ENCODE measurements at places on chromosomes 6 and 20.

DNA sequence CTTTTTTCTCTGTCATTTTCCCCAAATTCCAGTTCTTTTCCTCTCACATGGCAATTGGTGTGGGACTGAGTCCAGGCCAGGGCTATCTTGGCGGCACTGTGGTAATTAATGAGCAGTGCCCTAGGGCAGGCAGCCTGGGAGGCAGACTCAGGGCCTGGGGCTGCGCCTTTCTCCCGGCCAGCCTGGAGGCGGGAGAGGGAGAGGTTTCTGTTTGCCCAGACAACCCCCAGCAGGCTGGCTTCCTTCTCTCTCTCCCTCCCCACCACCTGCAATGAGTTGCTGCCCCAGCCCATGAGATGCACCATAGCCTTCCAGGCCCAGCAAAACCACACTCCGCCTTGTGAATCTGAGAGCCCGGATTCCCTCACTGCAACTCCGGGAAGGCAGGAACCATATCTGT lies 15.1 kb upstream of the CCDC167 start:
- DNase-seq: no peak

GRCh38 chr20:11153819-11154218 lies 480.0 kb upstream of the JAG1 start:
- no peak for DNase-seq

DNA sequence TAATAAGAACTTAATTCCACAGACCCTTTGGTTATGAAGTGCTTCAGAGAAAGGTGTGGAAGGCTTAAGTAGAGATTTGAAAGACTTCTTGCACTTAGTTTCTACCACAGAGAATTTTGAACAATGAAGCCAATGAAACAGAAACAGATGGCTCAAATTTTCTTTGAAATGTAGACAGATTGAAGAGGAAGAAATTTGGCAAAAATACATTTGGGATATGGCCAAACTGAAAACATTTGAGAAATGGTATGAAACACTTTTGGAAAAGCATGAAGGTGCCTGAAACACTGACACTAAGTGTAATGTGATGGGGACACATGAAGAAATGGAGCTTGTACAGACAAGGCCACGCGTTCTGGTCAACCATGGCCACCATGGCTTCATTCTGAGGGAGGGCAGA lies 272.4 kb upstream of the EXOC2 start:
- no peak for DNase-seq

DNA sequence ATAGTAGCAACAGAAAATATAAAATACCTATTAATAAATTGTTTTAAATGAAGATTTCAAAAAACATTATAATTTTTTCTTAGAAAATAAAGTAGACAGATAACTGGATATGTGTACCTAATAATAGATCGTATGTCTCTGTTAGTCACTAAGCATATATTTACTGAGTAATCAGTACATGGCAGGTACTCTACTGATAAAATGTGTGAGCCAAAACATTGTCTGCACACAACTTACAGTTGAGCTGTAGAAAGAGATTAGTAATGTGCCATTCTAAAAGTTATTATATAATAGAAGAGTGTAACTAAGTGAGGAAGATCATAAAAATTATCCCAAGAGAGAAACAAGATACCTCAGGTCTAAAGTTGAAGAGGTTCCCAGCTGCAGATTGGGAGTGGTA lies 929.9 kb upstream of the EPHA7 start:
- no peak for DNase-seq

DNA sequence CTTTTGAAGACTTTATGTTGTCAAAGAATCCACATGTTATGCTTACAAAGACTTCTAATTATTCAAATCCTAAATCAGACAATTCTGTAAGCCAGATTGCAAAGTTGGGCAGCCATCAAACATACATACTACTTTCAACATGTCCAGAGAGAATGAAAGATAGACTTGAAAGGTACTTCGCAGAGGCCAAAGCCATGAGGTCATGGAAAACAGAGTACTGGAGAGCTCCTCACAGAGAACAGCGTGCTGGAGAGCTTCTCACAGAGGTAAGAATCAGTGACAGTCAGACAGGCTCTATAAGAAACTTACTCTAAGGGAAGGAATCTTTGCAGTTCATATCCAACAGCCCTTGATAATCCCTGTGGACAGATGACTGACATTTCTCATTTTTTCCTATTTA lies 400.2 kb downstream of the GJA1 start:
- DNase-seq: no peak

DNA sequence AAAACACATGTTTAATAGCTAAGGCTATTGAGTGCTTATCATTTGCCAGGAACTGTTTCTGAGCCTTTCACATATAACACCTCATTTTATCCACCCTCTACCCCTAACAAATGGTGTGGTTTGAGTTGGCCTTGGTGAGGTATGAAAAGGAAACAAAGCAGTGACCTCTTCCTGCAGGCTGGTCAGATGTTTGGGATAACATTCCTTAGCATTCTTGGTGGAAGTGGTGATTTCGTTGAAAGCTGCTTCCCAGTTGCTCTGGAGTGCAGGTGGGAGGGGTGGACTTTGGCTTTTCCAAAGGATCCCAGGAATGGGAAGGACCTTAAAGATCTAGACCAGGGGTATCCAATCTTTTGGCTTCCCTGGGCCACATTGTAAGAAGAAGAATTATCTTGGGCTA lies 41.3 kb downstream of the CARMIL1 start:
- DNase-seq: no peak

DNA sequence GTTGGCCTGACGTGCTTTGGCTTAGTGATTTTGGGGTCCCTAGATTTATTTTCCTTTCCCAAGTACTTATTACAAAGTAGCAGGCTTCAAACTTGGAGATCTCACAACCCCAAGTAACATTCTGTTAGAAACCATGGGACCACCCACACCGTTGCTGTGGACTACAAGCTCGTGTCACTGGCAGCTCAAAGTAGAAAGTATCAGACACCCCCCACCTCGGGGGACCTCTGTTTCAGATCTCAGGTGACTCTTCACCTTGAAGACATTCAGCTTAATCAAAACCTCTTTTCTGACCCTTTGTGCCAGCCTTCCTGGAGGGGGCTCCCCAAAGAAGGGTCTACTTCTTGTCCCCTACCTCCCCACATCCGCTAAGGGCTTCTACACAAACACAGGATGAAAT lies 15.7 kb upstream of the MYT1 start:
- DNase-seq: no peak

DNA sequence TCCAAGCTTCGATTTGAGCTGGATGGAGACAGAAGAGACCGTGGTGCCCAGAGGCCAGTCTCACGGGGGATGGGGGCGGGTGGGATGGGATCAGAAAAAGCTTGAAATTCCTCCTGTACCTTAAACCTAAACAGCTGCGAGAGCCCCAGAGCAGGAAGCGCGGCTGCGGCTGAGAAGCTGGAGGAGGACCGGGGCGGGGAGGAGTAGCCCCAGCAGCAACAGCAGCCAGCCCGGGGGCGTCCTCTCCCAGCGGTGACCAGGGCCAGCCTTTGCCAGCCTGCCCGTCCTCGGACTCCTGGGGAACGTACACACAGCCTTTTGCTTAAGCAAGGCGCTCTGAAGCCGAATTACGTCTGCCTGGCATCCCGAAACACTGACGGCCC lies 17.4 kb upstream of the PRDM13 start:
- no peak for DNase-seq

GRCh38 chr20:34110025-34110744 lies 1.9 kb downstream of the EIF2S2 start:
- no peak for DNase-seq

DNA sequence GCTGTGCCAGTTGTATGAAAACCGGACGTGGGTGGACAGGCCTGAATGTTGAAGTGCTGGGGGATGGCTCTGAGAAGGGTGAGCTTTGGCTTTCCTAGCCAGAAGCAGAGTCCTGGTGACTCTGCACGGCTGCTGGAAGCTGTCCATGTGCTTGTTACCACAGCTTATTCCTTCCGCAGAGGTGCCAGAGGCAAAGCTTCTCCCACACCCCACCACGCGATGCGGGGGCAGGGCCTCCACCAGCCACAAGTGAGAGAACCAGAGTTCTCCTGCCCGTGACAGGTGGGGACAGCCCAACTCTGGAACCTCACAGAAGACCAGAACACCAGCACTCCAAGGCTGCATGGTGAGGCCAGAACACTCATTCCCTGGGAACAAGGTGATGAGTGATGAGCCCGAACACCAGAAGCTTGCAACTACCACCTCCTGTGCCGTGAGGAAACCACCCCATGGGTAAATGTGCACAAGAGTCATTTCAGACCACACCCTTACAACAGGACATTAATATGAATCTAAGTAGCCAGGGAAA lies 36.7 kb downstream of the JAG1 start:
- no peak for DNase-seq

- DNase-seq: no peak
Measured at GRCh38 chr6:135940616-135941167, 89.2 kb downstream of the PDE7B start.

GRCh38 chr20:3720626-3721025 lies 8.2 kb upstream of the SIGLEC1 start:
- no peak for DNase-seq

DNA sequence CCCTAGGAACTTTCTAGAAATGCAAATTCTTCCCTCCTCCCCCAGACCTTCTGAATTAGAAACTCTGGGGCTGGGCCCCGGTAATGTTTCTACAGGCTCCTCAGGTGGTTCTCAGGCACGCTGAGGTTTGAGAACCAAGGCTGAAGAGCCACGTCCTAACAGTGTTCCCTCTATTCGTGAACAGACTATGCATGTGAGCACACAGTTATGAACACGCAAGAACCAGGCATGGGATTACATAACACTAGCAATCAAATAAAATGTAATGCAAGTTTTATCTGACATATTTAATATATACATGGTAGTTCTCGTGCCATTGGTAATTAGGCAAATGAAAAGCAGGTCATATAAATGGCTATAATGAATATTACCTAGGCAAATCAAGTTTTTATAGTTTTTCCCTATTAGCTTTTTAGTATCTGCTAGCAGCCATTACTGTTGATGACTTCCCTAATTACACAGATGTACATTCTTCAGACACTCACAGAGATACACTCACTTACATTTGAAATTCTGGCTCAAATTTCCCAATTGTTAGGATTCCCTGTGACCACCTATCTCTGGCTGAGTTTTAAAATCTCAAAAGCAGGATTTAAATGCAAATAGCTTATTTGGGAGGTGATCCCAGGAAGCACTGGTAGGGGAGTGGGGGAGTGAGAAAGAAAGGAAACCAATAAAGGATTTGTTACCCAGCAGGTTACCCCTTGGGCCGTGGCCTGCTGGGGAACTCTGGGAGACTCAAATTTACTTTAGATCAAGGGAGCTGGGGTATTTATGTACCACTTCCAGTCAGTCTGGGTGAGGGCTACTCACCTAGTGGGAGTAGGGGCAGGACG lies 104.1 kb downstream of the TCP11 start:
- DNase-seq: no peak

DNA sequence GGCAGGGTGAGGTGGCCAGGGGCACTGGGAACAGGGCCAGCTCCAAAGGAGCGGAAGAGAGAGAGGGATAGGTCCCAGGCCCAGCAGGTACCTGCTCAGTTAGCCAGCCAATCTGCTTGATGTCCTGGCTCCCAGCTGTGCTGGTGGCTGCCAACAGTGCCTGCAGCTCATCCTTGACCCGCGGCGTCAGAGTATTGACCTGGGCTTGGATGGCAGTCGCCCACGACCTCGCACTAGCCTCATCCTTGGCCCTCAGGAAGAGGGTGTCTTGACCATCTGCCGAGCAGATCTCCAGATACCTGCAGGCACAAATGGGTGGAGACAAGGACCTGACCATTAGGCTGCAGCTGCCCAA lies 11.1 kb upstream of the CDK5RAP1 start:
- DNase-seq: no peak

DNA sequence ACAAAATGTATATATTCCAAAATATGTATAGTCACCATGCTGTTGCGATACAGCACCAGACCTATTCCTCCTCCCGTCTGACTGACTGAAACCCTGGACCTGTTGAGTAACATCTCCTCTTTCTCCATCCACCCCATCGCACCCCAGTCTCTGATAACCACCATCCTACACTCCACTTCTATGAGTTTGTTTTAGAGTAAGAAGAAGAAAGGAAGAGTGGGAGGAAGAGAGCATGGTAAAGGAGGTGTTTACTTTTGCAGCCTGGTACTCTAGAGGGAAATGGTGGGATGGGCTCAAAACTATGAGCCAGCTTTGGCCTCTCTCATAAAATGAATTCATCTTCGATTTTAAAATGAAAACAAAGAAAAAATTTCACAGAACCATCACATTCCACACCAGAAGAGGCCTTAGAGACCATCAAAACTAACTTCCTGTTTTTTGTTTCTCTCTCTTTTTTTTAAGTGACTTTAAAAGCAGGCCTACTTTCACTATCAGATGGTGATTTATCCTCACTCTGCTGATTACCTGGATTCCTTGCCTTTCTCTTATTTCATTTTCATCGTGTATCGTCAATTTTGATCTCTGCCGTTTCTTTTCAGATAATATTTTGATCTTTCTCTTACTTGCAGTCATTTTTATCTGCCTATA lies 16.8 kb upstream of the FUCA2 start:
- no peak for DNase-seq

GRCh38 chr20:51526106-51526470 lies 16.4 kb downstream of the NFATC2 start:
- no peak for DNase-seq

GRCh38 chr6:101000341-101000740 lies 119.2 kb upstream of the ASCC3 start:
- no peak for DNase-seq

GRCh38 chr6:49339096-49339495 lies 124.0 kb downstream of the MMUT start:
- DNase-seq: no peak

DNA sequence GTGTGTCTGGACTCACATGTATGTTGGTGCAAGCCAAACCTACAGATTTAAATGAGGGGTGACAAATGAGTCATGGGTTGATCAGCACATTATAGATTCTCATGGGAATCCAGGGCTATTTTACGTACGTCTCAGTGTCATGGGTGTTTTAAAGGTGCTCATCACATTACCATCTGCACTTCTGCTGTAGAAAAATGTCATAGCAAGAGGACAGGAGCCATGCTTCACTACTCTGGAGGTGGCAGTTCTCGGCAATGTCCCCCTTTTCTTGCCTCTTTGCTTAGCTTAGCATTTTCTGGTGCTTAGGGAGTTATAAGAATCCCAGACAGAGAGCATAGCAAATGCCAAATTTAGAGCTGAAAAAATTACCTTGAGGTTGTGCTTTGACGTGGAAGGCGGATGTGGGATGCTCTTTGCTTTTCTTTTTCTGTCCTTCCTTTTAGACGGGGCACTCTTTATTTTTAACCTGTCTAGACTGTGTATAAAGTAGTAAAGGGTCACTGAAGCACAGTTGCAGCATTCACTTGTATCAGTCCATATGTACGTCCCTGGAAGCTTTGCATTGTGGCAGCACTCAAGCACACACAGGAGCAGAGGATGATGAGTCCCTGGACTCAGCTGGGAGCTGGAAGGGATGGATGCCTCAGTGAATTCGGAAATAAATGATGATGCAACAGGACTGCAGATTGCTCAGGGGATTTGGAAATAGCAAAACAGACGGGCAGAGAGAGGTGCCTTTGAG lies 139.7 kb downstream of the SYNDIG1 start:
- no peak for DNase-seq
